ENCODE measurements at places on chromosomes 6 and 20. TPM values are rescaled to one million over a fixed set of nuclear protein-coding genes. Genes with fewer than 3 reads are reported as not detected.
A peak's percentile ranks its signal among the peaks of the same experiment; 100 is the strongest.

DNA sequence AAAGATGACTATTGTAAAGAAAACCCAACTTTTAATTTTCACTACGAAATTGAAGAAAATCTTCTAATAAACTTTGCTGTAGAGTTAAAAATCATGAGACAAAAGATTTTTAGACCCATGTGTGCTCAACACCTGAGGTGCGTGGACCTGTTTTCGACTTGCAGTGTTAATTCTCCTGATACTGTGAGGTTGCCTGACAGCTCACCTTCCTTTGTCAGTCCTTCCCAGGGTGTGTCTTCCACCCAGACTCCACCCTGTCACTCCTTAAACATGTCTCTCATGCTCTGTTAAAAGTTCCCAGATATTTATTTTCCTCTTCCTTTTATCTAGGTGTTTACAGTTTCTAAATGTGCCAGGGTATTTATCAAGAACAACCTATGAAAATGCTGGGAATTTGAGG, 151.3 kb upstream of the NT5E start:
- H3K27me3 ChIP-seq: peaks cover 40% of the 10 kb centered on the region
- no peaks in the 10 kb centered on the region for H3K4me1 ChIP-seq
- no peak overlapping the region for H3K27ac ChIP-seq
- H3K4me3 ChIP-seq: no peak overlapping the region
- no peak for DNase-seq
- no peaks in the 10 kb centered on the region for H3K36me3 ChIP-seq

GRCh38 chr6:159646733-159647132, 46.3 kb downstream of the SOD2 start:
- no peaks in the 10 kb centered on the region for H3K27me3 ChIP-seq
- no peak overlapping the region for H3K4me3 ChIP-seq
- H3K4me1 ChIP-seq: no peaks in the 10 kb centered on the region
- H3K27ac ChIP-seq: no peak overlapping the region
- DNase-seq: no peak
- no peaks in the 10 kb centered on the region for H3K36me3 ChIP-seq

- DNase-seq: no peak
- no peak overlapping the region for H3K4me3 ChIP-seq
- H3K36me3 ChIP-seq: peaks cover 4% of the 10 kb centered on the region
- no peaks in the 10 kb centered on the region for H3K27me3 ChIP-seq
- H3K4me1 ChIP-seq: no peaks in the 10 kb centered on the region
Measured at GRCh38 chr6:16294371-16294770, 56.0 kb downstream of the GMPR start.

GRCh38 chr6:161422710-161423680, 149.1 kb upstream of the AGPAT4 start:
- peak overlapping the region; percentile 85 for H3K27ac ChIP-seq
- peaks cover 3% of the 10 kb centered on the region for H3K36me3 ChIP-seq
- H3K27me3 ChIP-seq: no peaks in the 10 kb centered on the region
- no peak overlapping the region for H3K4me3 ChIP-seq
- H3K4me1 ChIP-seq: peaks cover 55% of the 10 kb centered on the region

DNA sequence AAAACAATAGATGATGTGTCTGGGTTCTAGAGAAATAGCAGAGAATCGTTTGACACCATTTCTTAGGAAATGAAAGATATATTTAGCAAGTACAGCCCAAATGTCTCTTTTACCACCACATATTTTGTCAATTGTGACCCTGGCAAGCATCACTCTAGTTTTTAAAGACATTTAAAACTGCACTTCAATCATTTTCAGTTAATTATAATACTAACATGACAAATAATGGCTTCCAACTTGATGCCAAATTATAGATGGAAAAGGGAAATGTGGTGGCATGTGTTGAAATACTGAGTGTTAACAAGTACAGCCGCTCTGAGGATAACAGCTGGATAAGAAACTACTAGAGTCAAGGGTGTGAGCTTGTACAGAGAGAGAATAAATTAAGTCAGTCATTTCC, 648.9 kb downstream of the FRK start:
- no peaks in the 10 kb centered on the region for H3K4me1 ChIP-seq
- no peak overlapping the region for H3K4me3 ChIP-seq
- no peak overlapping the region for H3K27ac ChIP-seq
- DNase-seq: no peak
- H3K36me3 ChIP-seq: no peaks in the 10 kb centered on the region

DNA sequence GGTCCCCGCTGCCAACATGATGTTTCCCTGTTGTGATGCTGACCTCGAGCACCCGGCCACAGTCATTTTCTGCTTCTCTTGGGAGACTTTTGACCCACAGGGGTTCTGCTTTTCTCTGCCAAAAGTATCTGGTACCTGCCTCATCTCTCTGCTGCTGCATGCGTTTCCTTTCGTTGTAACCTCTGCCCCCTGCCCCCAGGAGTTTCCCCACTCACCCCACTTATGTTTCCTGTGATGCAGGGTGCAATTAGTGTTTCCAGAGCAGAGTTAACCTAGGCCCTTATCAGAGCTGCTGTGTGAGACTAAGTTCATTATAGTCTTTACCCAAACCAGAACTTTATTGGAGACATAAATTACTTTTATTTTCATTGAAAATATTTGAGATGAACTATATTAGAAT, 65.2 kb upstream of the EDN3 start:
- H3K4me1 ChIP-seq: no peaks in the 10 kb centered on the region
- DNase-seq: no peak
- no peak overlapping the region for H3K4me3 ChIP-seq
- H3K36me3 ChIP-seq: no peaks in the 10 kb centered on the region
- no peak overlapping the region for H3K27ac ChIP-seq
- H3K27me3 ChIP-seq: peaks cover 24% of the 10 kb centered on the region

GRCh38 chr6:164859816-164860215, 449.6 kb downstream of the C6orf118 start:
- H3K27me3 ChIP-seq: no peaks in the 10 kb centered on the region
- DNase-seq: no peak
- H3K4me1 ChIP-seq: no peaks in the 10 kb centered on the region
- H3K36me3 ChIP-seq: no peaks in the 10 kb centered on the region
- no peak overlapping the region for H3K27ac ChIP-seq
- H3K4me3 ChIP-seq: no peak overlapping the region

DNA sequence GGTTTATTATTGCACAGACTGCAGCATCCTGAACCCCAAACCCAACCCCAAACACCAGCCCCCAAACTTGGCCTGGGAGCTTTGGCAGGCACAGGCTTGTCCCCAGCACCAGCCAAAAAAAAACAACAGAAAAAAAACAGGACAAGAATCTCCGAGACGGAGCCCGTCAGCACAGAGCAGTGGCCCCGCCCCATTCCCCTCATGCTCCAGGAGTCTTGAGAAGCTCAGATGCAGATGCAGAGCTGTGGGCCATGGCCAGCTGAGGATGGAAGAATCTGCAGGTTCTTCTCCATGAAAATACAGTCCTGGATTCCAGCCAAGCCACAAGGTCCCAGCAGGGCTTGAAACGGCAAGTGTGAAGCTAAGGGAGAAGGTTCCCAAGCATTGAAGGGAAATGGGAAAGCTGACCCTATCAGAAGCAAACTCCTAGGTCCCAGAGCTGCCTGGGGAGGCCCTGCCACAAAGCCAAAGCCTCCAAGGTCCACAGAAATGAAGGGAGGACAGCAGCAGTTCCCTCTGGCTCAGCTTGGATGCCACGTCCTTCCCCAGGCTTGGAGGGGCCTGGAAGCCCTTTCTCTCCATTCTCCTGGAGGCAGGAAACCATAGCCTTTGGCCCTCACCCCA, 75.2 kb downstream of the JPH2 start:
- H3K27ac ChIP-seq: peak overlapping the region; percentile 63
- no peaks in the 10 kb centered on the region for H3K27me3 ChIP-seq
- no peaks in the 10 kb centered on the region for H3K36me3 ChIP-seq
- no peak overlapping the region for H3K4me3 ChIP-seq

GRCh38 chr20:55316753-55317152, 688.6 kb downstream of the CBLN4 start:
- no peak overlapping the region for H3K27ac ChIP-seq
- H3K4me3 ChIP-seq: no peak overlapping the region
- no peak for DNase-seq
- no peaks in the 10 kb centered on the region for H3K27me3 ChIP-seq
- no peaks in the 10 kb centered on the region for H3K4me1 ChIP-seq

DNA sequence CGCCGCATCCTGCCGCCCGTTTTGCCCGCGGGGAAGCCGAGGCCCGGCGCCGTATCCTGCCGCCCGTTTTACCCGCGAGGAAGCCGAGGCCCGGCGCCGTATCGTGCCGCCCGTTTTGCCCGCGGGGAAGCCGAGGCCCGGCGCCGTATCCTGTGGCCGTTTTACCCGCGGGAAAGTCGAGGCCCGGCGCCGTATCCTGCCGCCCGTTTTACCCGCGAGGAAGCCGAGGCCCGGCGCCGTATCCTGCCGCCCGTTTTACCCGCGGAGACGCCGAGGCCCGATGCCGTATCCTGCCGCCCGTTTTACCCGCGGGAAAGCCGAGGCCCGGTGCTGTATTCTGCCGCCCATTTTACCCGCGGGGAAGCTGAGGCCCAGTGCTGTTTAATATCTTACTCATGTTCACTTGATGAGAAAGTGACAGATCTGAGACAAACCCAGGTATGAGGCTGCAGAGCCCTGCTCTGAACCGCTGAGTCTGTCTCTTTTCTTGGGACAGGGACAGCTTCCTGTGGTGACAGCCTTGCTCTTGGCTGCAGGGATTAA, 129.4 kb downstream of the CDH26 start:
- H3K27me3 ChIP-seq: peaks cover 9% of the 10 kb centered on the region
- no peak overlapping the region for H3K4me3 ChIP-seq
- no peak for DNase-seq
- H3K27ac ChIP-seq: no peak overlapping the region
- H3K36me3 ChIP-seq: no peaks in the 10 kb centered on the region
- H3K4me1 ChIP-seq: no peaks in the 10 kb centered on the region

DNA sequence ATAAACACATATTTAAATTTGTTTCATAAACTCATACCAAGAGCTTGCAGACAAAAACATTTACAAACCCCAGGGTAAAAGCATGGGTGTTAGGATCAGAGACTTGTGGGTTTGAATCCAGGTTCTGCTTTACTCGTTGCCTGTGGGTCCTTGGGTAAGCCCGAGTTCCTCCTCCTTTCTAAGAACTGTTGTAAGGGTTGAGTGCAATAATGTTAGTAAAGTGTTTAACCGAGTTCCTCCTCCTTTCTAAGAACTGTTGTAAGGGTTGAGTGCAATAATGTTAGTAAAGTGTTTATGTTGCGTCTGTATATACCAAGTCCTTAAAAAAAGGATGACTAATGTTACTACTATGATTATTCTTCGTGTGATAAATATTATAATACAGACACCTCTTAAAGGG, 18.7 kb downstream of the CCDC170 start:
- no peaks in the 10 kb centered on the region for H3K27me3 ChIP-seq
- no peak for DNase-seq
- H3K36me3 ChIP-seq: no peaks in the 10 kb centered on the region
- H3K4me1 ChIP-seq: no peaks in the 10 kb centered on the region

DNA sequence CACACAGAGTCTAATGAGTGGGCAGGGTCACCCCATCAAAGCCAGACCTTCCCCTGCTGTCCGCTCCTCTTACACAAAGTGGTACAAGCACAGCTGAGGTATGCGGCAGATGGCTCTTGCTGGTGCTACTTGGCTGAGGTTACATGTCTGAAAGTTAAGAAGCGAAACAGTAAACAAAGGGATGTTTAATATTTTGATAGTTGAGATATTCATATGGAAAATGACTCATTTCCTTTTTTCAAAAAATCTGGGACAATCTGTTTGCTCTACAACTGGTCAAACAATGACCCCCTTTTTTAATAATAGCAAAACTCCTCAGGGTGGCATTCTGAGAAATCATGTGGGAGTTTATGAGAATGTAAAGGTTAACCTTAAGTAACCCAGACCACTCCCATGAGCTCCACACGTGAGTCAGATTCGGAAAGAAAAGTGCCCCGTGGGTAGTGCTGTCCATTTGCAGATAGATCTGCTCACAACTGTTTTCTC, 245.3 kb downstream of the TBXT start:
- no peak for DNase-seq
- peaks cover 1% of the 10 kb centered on the region for H3K36me3 ChIP-seq
- no peaks in the 10 kb centered on the region for H3K27me3 ChIP-seq
- H3K27ac ChIP-seq: peak overlapping the region; percentile 87
- H3K4me3 ChIP-seq: no peak overlapping the region
- H3K4me1 ChIP-seq: peaks cover 39% of the 10 kb centered on the region

- H3K4me3 ChIP-seq: no peak overlapping the region
- peaks cover 89% of the 10 kb centered on the region for H3K4me1 ChIP-seq
- H3K36me3 ChIP-seq: peaks cover 22% of the 10 kb centered on the region
- H3K27ac ChIP-seq: peak overlapping the region; percentile 73
Measured at GRCh38 chr6:41644297-41644879, 6.1 kb downstream of the MDFI start.

Gene TSPO2
- not detected for total RNA-seq

Gene DNAH8
- total RNA-seq: 0.21 TPM

Gene VGLL2
- total RNA-seq: not detected

Gene LKAAEAR1
- total RNA-seq: not detected

Gene IGF2R
- total RNA-seq: 218 TPM

Gene ZFP57
- total RNA-seq: not detected

Gene BTNL2
- total RNA-seq: not detected

Gene MYCT1
- not detected for total RNA-seq

All from osteocyte (in vitro differentiated cells).